ENCODE measurements at places on chromosomes 6 and 20.

GRCh38 chr6:163651915-163652668 lies 237.6 kb downstream of the QKI start:
- no peak for DNase-seq

- no peak for DNase-seq
Measured at GRCh38 chr6:144588697-144589325, 303.7 kb downstream of the UTRN start.

GRCh38 chr6:169451065-169451838 lies 197.6 kb upstream of the THBS2 start:
- no peak for DNase-seq

GRCh38 chr20:59010995-59011873 lies 4.2 kb upstream of the CTSZ start:
- DNase-seq: peak; percentile 93

- DNase-seq: peak; percentile 23
Measured at GRCh38 chr20:18657575-18657974, 69.7 kb downstream of the DTD1 start.

- peak; percentile 8 for DNase-seq
Measured at GRCh38 chr6:149888659-149889058, 9.3 kb downstream of the RAET1E start.

DNA sequence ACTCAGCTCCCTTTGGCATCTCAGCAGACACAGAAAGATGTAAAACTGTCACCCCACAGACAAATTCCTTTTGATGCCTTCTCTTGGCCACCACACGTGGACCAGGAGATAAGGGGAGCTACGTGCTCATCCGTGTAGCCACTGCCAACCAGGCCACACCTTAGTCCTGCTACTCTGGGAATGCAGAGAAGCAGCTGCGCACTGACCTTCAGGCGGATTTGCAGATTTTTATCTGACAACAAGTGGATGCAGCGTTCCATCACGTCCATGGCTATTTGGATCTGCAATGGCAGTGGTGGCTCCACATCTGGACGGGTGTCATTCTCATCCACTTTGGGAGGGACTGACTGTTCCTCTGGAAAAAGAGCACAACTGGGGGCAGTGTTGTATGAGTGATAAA lies 30.8 kb downstream of the TTI1 start:
- no peak for DNase-seq

DNA sequence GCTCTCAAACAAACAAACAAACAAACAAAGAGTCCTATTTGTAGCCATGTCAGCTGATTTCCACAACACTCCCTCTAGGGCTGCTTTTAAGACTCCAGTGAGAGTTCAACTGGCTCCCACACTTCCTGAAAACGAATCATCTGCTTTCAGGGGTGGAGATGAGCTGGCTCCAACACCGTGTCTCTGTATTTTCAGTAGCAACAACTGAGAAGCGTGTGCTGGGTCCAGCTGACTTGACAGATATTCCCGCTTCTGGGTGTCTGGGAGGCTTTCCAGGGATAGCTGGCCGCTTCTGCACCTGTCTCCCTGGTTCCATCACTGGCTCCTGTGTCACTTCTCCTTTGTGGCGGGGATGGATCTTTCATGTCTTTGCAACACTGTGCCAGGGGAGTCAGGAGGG lies 272.5 kb upstream of the SOX4 start:
- no peak for DNase-seq

GRCh38 chr20:13718171-13718570 lies 66.5 kb downstream of the ESF1 start:
- DNase-seq: no peak

DNA sequence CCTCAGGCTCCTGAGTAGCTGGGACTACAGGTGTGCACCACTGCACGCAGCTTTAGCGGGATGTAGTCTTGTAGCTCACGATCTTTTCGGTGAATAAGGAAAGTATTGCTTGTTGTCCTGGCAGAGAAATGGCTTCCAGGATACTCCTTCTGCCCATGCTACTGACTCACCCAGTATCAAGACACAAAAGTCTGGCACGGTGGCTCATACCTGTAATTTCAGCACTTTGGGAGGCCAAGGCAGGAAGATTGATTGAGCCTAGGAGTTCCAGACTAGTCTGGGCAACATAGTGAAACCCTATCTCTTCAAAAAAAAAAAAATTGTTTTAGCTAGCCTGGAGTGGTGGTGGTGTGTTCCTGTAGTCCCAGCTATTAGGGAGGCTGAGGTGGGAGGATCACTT lies 40.9 kb upstream of the B4GALT5 start:
- DNase-seq: no peak

GRCh38 chr20:53839423-53840176 lies 230.8 kb downstream of the BCAS1 start:
- no peak for DNase-seq

- peak; percentile 66 for DNase-seq
Measured at GRCh38 chr6:169527306-169527705, 174.5 kb downstream of the WDR27 start.

DNA sequence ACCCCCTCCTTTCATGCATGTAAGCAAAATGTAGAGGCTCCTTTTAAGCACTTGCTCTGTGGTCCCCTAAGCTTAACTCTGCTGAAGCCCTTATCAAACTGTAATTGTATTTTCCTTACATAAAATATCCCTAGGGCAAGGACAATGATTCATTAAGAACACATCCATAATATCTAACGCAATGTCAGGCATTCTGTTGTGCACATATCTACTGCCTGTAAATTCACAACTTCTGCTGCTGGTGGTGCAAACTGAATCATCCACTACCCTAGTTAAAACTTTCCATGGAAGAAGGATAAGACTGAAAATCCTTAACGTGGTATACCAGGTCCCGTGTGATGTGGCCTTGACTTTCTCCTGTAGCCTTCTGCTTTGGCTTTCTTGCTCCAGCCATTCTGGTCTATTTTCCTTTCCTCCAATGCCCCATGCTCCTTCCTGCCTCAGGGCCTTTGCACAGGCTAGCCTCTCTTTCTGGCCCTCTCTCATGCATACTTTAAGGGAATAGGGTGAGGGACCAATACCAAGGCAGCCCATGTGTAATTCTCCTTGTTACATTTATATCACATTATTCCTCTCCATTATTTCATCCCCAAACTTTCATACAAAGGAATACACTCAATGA lies 113.6 kb upstream of the ZFP64 start:
- no peak for DNase-seq

DNA sequence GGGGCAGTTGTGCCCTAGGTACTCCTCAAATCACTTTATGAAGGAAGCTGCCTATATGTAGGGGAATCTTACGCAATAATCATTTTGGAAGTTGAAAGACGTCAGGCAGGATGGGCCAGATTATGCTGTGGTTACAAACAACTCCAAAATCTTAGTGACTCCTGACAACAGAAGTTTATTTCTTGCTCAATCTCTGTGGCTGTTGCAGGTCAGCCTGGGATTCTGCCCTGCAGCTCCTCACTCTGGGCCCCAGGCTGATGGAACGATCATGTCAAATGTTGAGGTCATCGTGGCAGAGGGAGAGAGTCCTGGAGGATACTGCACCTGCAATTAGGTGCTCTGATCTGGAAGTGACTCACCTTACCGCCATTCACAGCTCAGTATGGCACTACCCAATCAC lies 88.4 kb downstream of the ZDHHC14 start:
- no peak for DNase-seq

- peak; percentile 54 for DNase-seq
Measured at GRCh38 chr6:121726596-121726995, 291.1 kb downstream of the GJA1 start.

DNA sequence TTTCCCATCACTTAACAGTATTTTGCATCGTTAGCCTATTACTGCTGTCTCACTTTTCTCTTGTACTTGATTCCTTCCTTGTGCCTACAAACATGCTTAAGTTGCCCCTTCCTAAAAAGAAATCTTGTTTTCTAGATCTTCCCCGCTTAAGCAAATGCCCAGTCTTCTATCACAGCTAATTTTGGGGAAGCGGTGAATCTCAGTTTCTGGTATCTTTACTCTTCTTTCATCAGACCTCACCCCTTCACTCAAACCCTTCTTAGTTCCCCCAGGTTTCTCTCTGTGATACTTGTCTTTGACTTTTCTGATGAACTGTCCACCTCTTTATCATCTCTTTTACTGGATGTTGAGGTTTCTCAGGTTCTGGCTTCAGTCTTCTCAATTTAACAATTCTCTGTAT lies 14.2 kb downstream of the VAPB start:
- DNase-seq: no peak

DNA sequence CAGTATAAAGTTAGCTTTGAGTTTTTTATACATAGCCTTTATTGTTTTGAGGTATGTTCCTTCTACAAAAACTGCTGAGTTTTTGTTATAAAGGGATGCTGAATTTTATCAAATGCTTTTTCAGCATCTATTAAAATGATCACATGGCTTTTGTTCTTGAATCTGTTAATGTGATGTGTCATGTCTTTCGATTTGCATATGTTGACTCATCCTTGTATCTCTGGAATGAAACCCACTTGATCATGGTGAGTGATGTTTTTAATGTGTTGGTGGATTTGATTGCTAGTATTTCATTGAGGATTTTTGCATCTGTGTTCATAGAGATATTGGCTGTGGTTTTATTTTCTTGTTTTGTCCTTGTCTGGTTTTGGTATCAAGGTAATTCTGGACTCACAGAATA lies 24.7 kb upstream of the BLCAP start:
- DNase-seq: peak; percentile 31

DNA sequence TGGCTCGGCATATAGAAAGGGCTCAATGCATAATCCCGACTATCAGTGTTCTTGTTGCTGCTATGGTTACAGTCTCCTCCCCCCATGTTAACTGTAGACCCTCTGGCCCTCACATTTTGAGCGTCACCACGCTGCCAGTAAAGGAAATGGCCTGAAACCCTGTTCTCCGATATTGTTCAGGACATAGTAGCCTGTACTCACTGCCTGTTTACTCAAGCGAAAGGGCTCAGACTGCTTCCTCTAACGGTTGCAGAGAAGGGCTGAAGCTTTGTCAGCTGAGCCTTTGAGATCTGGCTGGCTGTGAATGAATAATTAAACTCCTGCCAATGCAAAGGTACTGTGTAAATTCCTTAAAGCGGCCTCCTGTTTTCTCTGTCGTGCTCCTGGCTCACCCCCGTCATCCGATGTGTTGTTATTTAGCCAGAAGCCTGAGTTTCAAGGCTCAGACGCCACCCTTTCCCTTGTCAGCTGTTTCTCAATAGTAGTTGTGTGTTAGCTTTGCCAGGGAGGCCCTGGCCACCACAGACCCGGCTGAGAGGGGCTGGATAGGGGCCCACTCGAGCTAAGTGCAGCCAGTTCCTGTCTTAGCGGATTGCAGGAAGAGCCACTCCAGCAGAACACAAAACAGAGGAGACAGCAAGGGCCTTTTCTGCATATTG lies 31.2 kb upstream of the RALGAPA2 start:
- no peak for DNase-seq

DNA sequence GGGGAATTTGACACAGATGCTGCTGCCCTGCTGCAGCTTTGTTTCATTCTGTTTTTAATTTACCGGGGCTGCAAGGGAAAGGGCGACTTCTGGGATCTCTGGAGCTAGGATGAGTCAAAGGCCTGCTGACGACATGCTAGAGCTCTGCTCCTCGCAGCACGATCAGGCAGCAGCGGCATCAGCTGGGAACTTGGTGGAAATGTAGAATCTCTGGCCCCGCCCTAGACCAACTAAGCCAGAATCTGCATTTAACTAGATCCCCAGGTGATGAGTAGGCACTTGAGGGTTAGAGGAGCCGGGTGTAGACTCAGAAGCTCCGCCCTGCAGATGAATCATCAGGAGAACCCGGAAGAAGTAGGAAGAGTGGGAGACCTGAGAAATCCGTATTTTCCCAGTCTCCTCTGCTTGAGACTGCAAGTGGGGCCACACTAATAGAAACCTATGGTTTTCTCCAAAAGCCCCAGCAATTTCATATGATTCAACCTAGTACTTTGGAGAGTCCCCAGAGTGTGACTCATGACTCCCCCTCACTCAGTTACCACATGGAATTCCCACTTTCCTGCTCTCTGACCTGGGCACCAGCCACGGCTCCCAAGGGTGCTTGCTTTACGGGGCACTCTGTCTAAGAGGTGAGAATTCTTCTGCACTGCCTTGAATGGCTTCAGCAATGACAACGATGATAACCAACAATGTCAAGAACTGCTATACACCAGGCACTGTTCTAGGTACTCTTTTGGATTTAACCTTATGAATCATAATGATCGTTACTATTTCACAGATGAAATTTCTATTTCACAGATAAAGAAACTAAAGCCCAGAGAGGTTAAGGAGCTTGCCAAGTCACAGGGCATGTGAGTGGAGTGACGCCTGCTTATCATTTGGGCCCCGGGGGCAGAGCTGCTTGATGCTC lies 18.1 kb downstream of the TUBB2B start:
- DNase-seq: peak; percentile 98

GRCh38 chr6:167846997-167847606 lies 20.4 kb downstream of the AFDN start:
- peak; percentile 65 for DNase-seq

- no peak for DNase-seq
Measured at GRCh38 chr6:20711518-20711917, 177.3 kb downstream of the CDKAL1 start.

GRCh38 chr6:1325461-1326309 lies 13.8 kb downstream of the FOXQ1 start:
- DNase-seq: peak; percentile 63

DNA sequence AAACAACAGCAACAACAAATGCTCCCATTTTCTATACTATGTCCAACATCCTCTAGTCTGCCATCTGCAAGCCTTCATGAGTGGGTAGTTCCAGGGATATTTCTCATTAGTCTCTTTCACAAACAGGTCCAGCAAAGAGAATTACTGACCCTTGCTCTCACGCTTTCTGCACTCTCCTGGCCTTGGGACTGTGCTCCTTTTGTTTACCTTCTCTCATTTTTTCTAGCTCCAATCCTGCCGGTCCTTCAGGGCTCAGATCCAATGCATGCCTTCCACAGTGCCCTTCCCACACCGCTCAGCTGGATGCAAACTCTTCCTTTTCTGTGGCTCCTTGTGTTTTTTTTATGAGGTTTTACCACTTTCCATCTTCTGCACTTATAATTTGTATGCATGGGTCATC lies 47.2 kb downstream of the ADTRP start:
- DNase-seq: no peak

- no peak for DNase-seq
Measured at GRCh38 chr6:160457823-160458222, 109.6 kb downstream of the SLC22A3 start.

DNA sequence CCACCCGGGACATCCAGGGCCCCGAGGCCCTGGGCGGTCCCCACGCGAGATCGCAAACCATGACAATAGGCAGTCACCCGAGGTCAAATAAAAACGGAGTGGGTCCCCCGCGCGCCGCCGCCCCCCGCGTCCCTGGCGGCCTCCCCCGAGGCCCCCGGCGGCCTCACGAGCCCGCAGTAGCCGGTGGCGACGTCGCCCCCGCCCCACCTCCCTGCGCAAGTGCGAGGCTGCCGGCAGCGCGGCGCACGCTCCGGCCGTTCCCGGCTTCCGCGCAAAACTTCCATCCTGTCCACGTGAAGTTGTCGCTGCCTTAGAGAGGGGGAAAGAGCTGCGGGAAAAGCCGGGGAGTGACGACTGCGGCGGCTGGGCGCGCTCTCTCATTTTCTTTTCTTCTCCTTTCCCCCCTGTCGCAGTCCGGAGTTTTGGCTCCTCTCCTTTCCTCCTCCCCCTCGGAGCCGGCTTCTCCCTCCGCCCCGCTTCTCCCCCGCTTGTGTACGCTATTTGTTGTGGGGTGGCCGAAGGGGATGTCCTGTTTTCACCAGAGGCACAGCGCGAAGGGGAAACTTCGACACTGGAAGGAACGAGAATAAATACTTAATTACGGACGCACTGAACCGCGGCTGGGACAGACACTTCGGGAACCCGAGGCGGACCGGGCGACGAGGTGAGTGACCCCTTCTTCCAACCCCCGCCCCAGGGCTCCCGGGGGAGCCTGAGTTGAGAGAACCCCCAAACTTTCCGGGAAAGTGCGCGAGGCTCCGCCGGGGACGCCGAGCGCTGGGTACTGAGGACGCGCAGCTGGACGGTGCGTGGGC lies at the start of gene EYA4:
TSS of gene EYA4 (plus strand) at position 272 of the 815 bp plus-strand sequence. CDS start 33,424 bp downstream, outside the sequence.
- peak; percentile 43 for DNase-seq

Data from fibroblast of skin of scalp (primary cell).